ENCODE measurements at places on chromosomes 11 and 22. TPM values are rescaled to one million over a fixed set of nuclear protein-coding genes. Genes with fewer than 3 reads are reported as not detected.
A peak's percentile ranks its signal among the peaks of the same experiment; 100 is the strongest.

DNA sequence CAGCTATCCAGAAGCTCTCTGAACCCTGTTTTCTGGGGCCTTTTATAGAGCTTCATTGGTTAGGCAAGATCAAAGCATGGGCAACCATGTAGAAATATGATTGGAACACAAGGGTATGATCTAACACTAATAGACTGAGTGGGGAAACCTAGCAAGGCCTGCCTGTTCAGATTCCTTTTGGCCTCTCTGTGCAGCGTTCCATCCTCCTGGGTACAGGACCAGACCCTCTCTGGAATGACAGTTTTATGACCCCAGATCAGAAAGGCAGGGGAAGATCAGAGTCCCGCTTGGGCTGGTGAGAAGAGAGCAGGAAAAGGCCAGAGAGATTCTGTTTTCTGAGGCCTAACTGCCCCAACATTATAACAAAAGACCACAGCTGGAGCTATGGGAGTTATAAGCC lies 36.7 kb upstream of the VWA5A start:
- no peaks in the 10 kb centered on the region for H3K36me3 ChIP-seq
- no peaks in the 10 kb centered on the region for H3K27me3 ChIP-seq
- no peaks in the 10 kb centered on the region for H3K4me1 ChIP-seq
- no peak for DNase-seq

GRCh38 chr11:34049028-34049427 lies 2.5 kb upstream of the CAPRIN1 start:
- no peaks in the 10 kb centered on the region for H3K27me3 ChIP-seq
- no peak overlapping the region for H3K4me3 ChIP-seq
- H3K27ac ChIP-seq: no peak overlapping the region
- peaks cover 10% of the 10 kb centered on the region for H3K4me1 ChIP-seq
- H3K36me3 ChIP-seq: no peaks in the 10 kb centered on the region

DNA sequence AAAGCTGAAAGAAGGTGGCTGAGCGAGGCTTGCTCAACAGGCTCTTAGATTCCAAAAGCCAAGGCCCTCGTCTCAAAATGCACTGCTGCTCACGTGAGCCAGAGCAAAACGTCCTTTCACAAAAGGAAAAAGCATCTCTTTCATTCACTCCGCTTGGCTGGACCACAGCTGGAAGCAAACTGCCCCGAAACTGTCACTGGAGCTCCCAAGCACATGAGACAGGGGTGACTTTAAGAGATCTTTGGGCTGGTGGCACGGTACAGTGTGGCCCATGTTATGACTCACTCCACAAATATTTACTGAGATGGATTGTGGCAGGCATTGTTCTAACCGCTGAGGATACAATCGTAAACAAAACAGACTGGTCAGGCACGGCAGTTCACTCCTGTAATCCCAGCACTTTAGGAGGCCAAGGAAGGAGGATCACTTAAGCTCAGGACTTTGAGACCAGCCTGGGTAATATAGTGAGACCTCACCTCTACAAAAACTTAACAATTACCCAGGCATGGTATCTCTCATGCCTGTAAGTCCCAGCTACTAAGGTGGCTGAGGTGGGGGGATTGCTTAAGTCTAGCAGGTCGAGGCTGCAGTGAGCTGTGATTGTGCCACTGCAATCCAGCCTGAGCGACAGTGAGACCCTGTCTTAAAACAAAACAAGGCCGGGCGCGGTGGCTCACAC lies 3.6 kb downstream of the PLA2G6 start:
- H3K27me3 ChIP-seq: no peaks in the 10 kb centered on the region
- no peak for DNase-seq
- H3K4me1 ChIP-seq: peaks cover 4% of the 10 kb centered on the region
- H3K27ac ChIP-seq: peak overlapping the region; percentile 36
- no peak overlapping the region for H3K4me3 ChIP-seq
- no peaks in the 10 kb centered on the region for H3K36me3 ChIP-seq

- no peaks in the 10 kb centered on the region for H3K36me3 ChIP-seq
- no peak overlapping the region for H3K4me3 ChIP-seq
- H3K4me1 ChIP-seq: peaks cover 6% of the 10 kb centered on the region
- DNase-seq: no peak
Observed at GRCh38 chr11:120259988-120260565, 20.1 kb downstream of the POU2F3 start.

GRCh38 chr11:34454308-34455032 lies 15.7 kb downstream of the CAT start:
- DNase-seq: no peak
- H3K4me3 ChIP-seq: no peak overlapping the region
- peaks cover 44% of the 10 kb centered on the region for H3K36me3 ChIP-seq
- H3K27ac ChIP-seq: no peak overlapping the region
- peaks cover 13% of the 10 kb centered on the region for H3K4me1 ChIP-seq

DNA sequence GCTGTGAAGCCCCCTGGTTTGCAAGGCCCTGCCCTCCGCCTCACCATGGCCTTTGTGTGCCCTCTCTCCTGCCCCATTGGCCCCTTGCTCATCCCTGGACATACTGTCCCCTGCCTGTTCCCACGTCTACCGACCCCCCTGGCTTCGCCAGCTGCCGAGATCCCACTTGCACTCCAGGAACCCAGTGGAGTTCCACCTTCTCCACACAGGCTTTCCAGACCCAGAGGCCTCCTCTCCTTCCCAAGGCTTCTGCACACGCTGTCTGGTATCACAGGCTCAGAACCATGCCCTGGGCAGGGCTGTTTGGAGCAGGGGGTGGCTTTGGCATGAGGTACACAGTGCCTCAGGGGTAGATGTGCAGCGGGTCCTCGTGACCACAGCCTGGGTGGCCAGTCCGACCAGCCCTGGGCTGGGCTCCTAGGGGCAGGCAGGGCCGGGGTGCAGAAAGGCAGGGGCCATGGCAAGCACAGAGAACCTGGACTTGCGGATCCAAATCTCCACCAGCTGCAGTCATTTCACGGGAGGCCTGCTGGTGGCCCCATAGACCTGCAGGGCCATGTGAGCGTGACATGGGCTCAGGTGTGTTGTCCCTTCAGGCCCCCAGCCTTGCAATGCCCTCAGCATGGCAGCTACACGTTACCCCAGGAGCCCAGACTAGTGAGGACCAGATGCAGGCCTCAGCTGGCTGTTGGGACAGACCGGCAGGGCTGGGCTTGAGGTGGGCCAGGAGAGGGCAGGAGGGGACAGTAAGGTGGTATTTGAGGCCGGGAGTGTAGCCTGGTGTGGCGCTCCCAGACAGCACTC lies 9.5 kb downstream of the GRK2 start:
- no peak overlapping the region for H3K4me3 ChIP-seq
- no peaks in the 10 kb centered on the region for H3K27me3 ChIP-seq
- peaks cover 20% of the 10 kb centered on the region for H3K4me1 ChIP-seq

GRCh38 chr11:32267679-32268187 lies 167.6 kb downstream of the WT1 start:
- DNase-seq: no peak
- H3K27ac ChIP-seq: no peak overlapping the region
- no peak overlapping the region for H3K4me3 ChIP-seq
- H3K27me3 ChIP-seq: no peaks in the 10 kb centered on the region
- no peaks in the 10 kb centered on the region for H3K36me3 ChIP-seq

GRCh38 chr11:69981119-69981784 lies 96.9 kb upstream of the ANO1 start:
- H3K27me3 ChIP-seq: peaks cover 38% of the 10 kb centered on the region
- no peak for DNase-seq
- no peaks in the 10 kb centered on the region for H3K36me3 ChIP-seq
- H3K27ac ChIP-seq: no peak overlapping the region

Gene F2
- 0.25 TPM for total RNA-seq

DNA sequence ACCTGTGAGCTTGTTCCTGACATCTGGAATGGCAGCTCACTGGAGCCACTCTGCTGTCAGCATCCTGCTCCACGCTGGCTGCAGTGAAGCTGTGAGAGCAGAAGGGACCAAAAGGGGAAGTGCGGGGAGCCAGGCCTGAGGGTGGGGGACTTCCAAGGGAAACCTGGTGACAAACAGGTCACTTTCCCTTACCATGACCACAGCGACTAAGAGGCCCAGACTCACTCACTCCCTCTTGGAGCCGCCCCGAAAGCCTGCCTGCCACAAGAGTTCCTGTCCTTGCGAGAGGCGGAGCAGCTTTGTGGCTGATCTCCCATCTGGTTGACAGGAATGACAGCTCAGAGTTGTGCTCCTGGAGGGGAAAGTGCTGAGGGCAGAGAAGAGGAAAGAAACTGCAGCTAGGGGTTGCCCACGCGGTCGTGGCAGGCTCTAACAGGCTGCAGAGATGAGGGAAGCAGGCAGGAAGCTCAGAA lies 183.8 kb upstream of the NTM start:
- peak overlapping the region; percentile 55 for H3K27ac ChIP-seq
- H3K27me3 ChIP-seq: no peaks in the 10 kb centered on the region
- DNase-seq: peak; percentile 60
- H3K4me1 ChIP-seq: peaks cover 12% of the 10 kb centered on the region

DNA sequence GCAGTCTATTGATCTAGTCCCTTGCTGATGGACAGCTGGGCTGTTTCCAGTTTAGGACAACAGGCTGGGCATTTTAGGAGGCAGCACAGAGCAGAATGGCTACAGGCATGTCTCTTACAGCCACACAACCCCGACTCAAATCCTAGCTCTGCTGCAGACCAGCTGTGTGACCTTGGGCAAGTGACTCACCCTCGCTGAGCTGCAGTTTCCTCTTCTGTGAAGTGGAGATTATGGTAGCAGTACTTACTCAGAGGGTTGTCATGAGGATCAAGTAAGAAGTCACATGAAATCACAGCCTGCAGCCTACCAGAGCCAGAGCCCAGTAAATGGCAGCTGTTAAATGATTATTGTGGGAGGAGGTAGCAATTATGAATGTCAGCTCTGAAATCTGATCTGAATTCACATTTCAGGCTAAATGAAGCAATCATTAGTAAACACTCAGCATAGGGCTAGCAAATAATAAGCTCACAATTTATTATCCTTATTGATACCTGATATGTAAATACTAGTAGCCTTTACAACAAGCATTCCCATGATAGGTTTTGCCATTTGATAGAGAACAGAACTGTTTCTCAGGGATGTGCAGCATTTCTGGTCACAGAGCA lies 58.9 kb downstream of the MYEOV start:
- no peaks in the 10 kb centered on the region for H3K36me3 ChIP-seq
- no peak overlapping the region for H3K27ac ChIP-seq
- H3K27me3 ChIP-seq: peaks cover 2% of the 10 kb centered on the region
- H3K4me1 ChIP-seq: no peaks in the 10 kb centered on the region

GRCh38 chr11:15099267-15099666 lies 15.5 kb upstream of the INSC start:
- H3K27me3 ChIP-seq: peaks cover 17% of the 10 kb centered on the region
- H3K36me3 ChIP-seq: no peaks in the 10 kb centered on the region
- no peaks in the 10 kb centered on the region for H3K4me1 ChIP-seq
- DNase-seq: no peak
- H3K4me3 ChIP-seq: no peak overlapping the region

GRCh38 chr22:38697425-38698089 lies 3.2 kb downstream of the JOSD1 start:
- peak overlapping the region; percentile 15 for H3K27ac ChIP-seq
- DNase-seq: peak; percentile 25
- no peaks in the 10 kb centered on the region for H3K36me3 ChIP-seq
- no peak overlapping the region for H3K4me3 ChIP-seq
- no peaks in the 10 kb centered on the region for H3K27me3 ChIP-seq
- H3K4me1 ChIP-seq: peaks cover 22% of the 10 kb centered on the region

Gene DGCR2
- total RNA-seq: 82.1 TPM

- no peaks in the 10 kb centered on the region for H3K4me1 ChIP-seq
- H3K27me3 ChIP-seq: no peaks in the 10 kb centered on the region
- DNase-seq: no peak
- peaks cover 35% of the 10 kb centered on the region for H3K36me3 ChIP-seq
Observed at GRCh38 chr11:95816037-95816436, 25.7 kb downstream of the CEP57 start.

Gene LRRC74B
- total RNA-seq: 0.12 TPM
